ENCODE measurements at places on chromosomes 7 and 10.
A peak's percentile ranks its signal among the peaks of the same experiment; 100 is the strongest.

DNA sequence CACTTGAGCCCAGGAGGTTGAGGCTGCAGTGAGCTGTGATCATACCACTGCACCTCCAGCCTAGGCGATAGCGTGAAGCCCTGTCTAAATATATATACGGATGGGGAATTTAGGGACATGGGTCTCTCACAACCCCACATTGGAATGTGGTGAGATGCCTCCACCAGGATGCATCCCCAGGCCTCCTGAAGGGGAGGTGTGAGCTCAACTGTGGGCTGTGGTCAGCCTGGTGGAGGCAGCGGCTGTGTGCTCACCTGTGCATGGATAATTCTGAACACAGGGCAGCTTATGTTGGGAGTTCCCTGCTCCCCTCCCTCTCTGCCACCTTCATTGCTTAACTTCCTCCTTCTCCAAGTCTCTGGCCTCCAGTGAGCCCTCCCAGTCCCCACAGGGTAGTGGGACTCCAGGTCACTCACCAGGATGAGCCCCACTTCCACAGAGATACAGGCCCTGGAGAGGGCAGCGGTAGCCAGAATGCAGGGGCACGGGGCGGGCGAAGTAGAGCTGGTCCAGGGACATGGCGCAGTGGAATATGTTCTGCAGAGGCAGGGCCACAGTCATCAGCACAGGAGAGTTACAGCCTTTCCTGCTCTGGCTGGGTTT, 30.4 kb downstream of the PYROXD2 start:
- DNase-seq, result no peak

- DNase-seq, result no peak
Observed at GRCh38 chr7:46281071-46281470, 360.0 kb upstream of the IGFBP3 start.

DNA sequence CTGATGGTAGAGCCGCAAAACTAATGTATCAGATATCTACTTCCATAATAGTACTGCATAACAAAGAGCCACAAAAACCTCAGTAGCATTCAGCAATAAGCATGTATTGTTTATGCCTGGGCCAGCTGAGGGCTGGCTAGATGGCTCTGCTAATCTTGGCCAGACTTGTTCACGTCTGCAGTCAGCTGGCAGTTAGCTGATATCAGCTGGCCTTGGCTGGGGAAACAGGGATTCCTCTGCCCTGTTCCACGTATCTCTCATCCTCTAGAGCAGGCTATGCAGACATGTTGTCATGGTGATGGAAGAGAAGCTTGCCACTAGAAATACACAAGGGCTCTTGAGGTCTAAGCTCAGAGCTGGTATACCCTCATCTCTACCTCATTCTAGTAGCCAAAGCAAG, 62.9 kb downstream of the GRM8 start:
- no peak for DNase-seq

- DNase-seq, result no peak
Observed at GRCh38 chr7:159331462-159331861, 186.8 kb upstream of the VIPR2 start.

DNA sequence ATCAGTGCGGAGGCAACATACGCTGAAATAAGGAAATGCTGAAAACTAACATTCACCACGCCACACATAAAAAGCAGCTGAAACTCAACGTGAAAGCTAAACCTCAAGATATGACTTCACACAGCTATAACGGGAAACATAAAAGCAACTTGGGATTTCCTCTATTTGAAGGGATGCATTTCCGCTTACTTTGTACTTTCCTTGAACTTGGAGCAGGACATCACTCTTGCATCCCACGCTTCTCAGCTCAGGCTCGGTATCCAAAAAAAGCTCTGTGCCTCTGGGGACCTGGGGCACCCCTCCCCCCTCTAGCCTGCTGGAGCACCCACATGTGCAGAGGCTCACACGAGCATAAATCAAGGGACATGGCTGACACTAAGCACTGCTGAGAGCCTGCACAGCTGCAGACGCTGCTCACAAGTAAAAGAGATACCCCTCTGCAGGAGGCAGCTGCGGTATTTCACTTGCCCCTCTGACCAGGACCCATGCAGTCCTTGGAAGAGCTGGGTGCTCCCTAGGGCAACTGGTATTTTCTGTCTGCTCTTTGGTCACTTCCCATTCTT, 34.2 kb downstream of the PARD3 start:
- DNase-seq, result peak; percentile 66

DNA sequence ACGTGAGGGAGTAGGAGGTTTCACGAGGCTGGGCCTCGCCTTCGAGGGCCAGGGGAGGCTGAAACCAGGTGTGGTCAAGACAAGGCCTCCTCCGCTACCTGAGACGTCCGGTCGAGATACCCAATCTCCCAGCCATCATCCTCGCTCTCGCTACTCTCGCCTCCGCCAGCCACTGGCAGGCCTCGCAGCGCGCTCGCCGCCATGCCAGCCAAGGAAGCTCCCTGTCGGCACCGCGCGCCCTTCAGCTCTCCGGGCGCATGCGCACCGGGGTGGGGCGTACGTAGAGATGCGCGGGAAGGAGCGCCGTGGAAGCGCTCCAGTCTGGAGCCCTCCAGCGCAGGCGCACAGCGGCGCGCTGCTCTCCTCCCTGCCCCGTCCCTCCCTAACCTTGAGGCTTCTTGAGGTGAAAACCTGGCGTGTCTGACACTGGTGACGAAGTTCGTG, at the start of gene ASZ1:
TSS of gene ASZ1 (minus strand) at position 236 of the 444 bp plus-strand sequence. CDS start at position 203, 33 bp downstream.
- DNase-seq, result no peak

DNA sequence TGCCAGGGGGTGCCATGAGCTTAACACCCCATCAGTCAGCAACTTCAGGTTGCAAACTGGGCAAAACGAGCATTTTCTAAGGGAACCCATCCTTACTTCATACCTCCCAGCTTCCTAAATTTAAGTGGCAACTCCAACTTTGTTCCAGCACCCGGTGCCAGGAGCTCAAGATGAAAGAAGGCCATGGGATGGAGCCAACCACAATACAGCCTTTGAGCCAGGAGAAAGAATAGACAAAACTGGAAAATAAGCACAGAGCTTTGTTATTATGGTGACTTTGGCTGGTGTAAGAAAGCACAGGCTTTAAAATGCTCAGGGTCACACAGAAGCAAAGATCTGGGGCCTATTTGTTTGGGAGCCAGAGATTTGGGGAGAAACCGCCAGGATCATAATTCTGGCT, 388.7 kb upstream of the MGMT start:
- DNase-seq, result no peak

GRCh38 chr7:79182283-79182682, 271.2 kb downstream of the MAGI2 start:
- DNase-seq, result no peak

- no peak for DNase-seq
Observed at GRCh38 chr7:151851782-151852181, 25.1 kb downstream of the PRKAG2 start.

DNA sequence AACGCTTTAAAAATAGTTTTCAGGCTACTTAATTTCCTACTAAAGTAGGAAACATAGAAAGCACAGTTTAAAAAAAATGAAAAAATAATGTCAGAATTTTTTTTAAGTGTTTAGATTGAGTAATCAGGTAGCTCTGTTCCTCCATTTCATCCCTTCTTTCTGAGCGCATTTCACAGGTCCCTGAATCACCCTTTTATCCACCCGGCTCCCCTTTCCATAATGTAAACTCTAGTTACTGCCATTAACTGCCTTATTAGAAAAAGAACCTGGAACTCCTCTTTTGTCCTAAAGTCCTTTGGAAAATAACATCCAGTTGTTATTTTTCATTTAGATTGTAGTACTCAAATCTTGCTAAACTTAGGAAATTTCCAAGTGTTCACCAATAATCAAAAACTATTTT, 5.8 kb downstream of the KCND2 start:
- no peak for DNase-seq

DNA sequence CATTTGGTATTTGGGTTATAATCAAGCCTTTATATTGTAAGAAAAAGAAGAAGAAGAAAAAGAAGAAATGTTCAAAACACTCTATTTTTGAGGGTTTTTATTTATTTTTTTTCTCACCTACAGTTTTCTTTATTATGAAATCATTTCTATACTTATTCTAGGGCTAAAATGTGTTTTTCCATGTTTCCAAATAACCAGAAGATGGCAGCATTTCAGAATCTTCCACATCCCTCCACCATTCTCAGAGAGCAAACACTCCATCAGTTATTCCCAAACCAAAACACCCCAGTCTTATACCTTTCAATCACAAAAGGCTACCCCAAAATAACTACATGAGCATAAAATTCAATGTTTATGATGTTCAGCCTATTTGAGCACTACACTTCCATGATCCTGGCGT, 38.7 kb upstream of the PPP1R17 start:
- DNase-seq, result peak; percentile 18

- DNase-seq, result no peak
Observed at GRCh38 chr10:112959207-112959838, 9.3 kb downstream of the TCF7L2 start.

DNA sequence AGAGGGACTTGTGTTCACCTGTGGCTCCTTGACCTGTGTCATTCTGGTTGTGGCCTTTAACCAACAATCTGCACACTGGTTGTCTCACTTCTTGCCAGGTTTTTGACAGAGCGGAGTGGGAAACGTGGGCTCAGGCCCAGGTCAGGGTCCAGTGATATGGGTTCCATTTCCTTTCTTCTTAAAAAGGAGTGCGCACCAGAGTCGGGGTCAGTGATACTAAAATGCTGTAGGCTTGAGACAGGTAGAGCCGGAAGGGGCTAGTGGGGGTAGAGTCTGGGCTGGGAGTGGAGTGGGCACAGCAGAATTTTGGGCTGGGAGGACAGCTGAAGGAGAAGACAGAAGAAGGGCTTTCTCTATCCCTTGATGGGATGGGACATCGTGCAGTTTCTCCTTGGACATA, 61.2 kb downstream of the SH2D4B start:
- no peak for DNase-seq

DNA sequence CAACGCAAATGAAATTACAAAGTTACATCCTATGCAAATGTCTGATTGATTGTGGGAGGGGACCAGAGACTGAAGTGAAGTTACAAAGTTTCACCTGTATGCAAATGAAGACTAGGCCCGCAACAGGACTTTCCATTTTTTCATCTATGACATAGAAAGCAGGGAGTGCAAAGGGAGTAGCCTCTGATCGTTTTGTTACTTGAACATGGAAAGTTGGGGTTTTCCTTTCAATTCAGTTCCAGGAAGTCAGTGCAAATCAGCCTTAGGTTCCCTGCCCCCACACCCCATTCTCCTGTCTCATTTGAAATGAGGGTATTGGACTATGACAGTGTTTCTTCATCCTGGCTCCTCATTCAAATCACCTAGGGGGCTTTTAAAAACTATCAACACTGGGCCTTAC, 96.9 kb upstream of the HABP2 start:
- DNase-seq, result no peak

- peak; percentile 80 for DNase-seq
Observed at GRCh38 chr10:125093199-125093973, 67.0 kb downstream of the CTBP2 start.

- DNase-seq, result peak; percentile 58
Observed at GRCh38 chr7:114087653-114088469, 169.1 kb upstream of the PPP1R3A start.

- no peak for DNase-seq
Observed at GRCh38 chr7:19175241-19175640, 30.0 kb upstream of the FERD3L start.

DNA sequence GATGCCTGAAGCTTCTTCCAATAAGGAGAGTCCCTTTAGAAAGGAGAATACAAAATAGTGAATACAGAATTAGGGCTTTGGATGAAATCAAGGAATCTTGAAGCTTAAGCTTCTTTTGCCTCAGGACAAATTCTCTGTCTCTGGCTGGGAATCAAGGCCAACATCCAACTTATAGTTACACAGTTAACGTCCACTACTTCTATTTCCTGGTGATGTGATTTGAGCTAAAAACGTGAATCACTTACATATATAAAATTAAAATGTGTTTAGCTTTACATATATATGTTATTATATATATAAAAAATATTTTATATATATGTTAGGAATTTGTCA, 11.4 kb upstream of the INPP5F start:
- peak; percentile 39 for DNase-seq

DNA sequence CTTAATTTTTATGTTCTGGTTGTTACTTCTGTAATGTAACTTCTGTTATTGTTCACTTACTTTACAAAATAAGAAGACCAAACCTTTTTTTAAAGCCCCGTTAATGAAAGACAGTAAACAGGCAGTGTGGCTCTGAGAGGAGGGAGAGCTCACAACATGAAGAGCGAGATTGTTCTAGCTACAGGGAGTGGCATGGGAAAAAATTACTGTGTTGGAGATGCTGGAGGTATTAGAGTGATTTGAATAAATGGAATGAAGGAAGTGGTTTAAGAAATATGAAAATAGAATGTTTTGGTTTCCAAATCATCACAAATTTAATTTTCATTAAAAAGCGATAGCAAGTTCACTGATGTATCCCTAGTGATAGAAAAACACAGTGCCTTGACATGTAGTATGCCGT, 31.8 kb downstream of the REEP3 start:
- DNase-seq, result no peak

- DNase-seq, result no peak
Observed at GRCh38 chr10:124512600-124512999, 51.0 kb downstream of the LHPP start.

DNA sequence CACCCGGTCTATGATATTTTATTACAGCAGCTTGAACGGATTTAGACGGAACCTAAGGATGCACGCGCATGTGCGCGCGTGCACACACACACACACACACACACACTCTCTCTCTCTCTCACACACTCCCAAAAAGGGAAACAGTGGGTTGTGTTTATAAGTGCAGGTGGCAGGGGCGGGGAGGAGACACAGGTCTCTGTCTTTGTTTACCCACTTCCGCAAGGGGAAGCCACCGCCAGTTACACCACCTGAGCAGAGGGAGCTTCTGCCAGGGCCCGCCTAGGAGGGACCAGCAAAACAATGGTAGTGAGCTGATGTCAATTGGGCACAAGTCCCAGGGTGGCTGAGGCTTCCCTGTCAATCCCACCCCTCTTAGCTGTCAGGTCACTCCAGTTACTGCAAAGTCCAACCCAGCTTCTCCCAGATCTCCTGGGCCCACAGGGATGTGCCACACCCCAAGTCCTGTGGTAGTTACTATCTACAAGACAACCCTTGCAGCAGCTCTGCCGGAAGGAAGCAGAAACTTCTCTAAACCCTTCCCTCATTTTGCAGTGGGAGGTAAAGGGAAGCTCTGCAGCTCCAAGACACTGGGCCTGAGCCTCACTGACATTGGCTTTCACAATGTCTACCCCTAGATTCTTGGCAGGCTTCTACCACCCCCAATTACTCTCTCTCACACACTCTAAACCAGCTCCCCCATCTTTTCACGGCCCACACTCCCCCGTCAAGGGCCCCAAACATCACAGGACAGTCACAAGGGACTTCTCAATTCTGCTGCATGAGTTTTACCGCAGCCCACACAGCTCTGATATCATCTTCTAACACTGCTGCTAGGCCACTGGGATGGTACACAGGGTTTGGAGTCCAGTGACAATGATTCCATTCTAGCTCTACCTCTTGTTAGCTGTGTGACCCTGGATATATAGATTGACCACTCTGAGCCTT, 17.6 kb downstream of the ANXA11 start:
- DNase-seq, result no peak

- no peak for DNase-seq
Observed at GRCh38 chr10:1524540-1524939, 212.8 kb downstream of the ADARB2 start.

- DNase-seq, result no peak
Observed at GRCh38 chr7:556837-557557, 37.4 kb upstream of the PDGFA start.

All from retina (tissue), 1 donor.